ENCODE measurements at places on chromosomes 2 and 18.

DNA sequence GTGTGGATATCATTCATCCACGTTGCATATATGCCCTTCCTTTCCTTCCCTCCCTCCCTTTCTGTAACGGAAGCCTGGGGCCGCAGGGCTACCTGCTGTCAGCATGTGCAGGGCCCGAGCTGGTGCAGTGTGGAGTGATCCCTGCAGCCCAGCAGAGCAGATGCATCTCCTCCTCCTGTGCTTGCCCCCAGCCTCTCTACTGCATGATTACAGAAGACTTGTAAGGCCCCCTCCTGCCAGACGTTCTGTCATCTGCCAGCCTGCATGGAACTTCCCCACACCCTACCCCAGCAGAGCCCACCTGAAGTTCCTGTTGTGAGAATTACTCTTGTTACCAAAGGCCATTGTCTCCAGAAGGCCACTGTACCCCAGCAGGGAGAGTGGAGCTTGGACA, 67.5 kb upstream of the FOSL2 start:
- no peak for DNase-seq

DNA sequence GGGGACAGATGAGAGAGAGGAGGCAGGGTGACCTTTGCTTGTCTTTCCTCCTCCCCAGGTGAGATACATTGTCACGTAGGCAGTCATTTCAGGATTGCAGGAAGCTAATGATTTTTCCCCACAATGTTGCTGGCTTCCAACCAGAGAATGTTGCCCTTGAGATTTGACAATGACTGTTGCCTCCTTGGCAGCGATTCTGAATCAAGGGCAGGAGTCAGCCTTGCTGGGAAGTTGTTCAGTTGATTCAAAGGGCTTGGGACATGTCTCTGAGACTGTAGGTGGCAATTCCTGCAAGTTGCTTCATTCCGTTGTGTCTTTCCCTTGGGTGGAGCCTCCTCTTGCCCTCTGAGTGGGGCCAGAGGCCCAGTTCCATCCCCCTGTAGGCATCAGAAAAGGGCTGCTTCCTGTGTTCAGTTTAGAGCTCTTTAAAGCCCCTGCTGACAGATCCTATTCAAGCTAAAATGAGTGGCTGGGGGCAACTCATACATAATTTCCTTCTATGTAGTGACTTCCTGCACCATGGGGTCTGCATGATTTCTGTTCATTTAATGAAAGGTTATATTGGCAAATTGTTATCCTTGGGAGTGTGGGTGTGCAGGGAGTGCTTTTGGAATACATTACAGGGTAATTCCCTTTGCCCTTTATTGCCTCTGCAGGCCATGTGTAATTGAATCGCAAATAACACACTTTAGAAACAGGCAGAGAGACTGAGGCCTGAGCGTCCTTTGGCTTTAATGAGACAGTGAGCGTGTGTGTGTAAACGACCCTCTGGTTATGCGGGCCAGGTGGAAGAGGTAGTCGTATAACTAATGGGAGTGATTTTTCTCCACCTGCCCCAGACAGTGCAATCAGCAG, 52.4 kb downstream of the GPR39 start:
- no peak for DNase-seq

DNA sequence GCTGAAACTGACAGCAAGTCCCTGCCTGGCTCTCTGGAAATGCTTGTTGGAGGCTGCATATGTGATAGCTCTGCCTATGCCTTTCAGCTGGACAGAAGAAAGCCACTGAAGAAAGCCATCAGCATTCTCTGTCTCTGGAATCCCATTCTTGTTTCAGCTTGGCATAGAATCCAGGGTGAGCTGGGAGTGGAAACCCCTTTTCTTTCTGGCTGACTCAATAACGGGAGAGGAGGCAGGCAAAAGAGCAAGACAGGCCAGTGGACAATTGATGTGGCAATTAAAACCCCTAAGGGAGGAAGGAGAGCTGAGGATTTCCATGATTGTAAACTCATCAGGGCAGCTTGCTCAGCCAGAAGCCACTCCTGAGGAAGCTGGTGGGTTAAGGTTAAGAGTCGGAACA, 208.1 kb downstream of the CLIP4 start:
- DNase-seq: no peak

DNA sequence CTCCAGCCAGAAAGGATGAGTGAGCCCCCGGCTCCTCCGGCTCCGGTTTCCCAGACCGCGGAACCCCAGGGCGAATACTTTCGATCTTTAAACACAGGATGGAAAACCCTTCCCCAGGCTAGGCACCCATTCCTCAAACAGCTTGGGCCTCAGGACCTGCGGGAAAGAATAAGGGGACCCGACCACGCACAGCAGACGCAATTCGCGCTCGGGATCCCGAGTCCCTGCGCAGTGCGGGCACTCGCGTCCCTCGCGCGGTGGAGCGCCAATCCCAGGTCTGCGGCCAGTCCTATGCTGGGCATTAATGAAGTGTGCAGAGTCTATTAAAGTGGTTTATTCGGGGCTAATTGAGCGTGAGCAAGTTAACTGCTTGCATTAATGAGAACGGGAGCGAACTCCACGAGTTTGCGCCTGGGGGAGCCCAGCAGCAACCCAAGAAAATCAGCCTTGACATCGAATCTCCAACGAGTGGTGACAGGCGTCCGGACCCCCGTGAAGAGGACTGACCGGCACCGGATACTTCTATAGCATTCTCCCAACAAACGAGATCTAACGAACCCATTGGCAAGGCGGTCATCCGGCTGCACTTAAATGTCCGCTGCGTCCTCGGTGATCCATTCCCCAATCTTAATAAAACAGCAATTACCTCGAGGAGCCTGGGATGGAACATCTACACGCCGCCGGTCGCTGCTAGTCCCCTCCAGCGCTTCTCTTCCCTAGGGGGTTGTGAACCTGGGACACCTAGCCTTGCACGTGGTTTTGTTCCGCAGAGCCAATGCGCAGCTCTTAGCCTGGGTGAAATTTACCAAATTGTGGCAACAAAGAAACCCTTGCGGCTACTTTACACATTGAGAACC, 1.6 kb downstream of the OSR1 start:
- no peak for DNase-seq

- no peak for DNase-seq
Observed at GRCh38 chr2:224956706-224957105, 85.6 kb downstream of the DOCK10 start.

- no peak for DNase-seq
Observed at GRCh38 chr2:28620801-28621171, 124.9 kb downstream of the PLB1 start.

GRCh38 chr2:229851870-229852269, 69.9 kb downstream of the TRIP12 start:
- DNase-seq: no peak

DNA sequence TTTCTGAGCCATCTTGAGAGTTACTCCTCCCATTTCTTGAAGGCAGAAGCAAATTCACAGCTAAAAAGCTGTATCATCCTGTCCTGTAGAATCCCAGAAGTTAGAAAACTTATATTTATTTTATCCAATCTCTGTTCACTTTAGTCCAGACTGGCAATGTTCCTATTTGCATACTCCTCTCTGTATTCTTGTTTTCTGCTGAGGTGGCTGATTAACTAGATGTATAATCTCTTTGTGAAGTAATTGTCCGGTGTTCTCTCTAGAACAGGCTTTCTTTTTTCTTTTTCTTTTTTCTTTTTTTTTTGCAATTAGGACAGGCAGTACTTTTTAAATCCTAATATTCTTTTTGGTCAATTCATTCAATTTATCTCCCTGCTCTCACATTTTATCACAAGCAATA, 411.0 kb downstream of the KCNJ3 start:
- DNase-seq: no peak

DNA sequence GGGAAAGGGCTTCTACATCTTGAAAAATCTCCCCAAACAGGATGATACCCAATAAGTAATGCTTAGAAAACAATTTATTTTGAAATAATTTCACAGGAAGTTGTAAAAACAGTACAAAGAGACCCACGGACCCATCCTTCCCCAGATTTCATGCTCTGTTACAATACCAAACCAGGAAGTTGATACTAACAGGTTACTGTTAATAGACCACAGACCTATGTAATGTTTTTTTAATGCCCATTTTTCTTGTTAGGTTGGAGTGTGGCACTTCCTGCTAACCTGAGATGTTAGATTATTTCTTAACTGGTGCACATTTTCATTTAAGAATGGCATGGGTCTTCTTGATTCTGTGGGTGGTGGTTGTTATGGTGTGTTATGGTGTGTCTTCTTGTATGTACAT, 21.4 kb upstream of the MGAT5 start:
- no peak for DNase-seq
